ENCODE measurements at places on chromosomes 5 and 9.

GRCh38 chr5:137752905-137753690 lies 1.1 kb downstream of the HNRNPA0 start:
- DNase-seq: peak; percentile 32

- DNase-seq: peak; percentile 71
These were observed 54.5 kb downstream of the STK10 start for GRCh38 chr5:172133359-172134029.

DNA sequence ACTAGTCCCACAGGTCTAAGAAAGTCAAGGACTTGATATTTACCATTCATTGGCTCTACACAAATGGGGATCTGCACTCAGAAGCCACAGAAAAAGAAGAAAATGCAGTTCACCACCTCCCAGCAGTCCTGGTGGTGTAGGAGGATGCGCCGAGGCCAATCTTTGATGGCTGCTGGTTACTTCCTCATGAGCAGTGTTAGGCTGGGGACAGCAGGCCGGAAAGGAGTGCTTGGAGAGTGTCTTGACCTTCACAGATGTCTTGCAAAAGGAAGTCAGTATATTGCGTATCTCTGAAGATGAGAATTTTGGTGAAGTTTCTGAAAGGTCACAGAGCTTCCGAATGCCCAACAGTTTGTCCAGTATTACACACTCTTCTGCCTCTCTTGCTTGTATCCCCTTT lies 597.0 kb downstream of the EBF1 start:
- no peak for DNase-seq

DNA sequence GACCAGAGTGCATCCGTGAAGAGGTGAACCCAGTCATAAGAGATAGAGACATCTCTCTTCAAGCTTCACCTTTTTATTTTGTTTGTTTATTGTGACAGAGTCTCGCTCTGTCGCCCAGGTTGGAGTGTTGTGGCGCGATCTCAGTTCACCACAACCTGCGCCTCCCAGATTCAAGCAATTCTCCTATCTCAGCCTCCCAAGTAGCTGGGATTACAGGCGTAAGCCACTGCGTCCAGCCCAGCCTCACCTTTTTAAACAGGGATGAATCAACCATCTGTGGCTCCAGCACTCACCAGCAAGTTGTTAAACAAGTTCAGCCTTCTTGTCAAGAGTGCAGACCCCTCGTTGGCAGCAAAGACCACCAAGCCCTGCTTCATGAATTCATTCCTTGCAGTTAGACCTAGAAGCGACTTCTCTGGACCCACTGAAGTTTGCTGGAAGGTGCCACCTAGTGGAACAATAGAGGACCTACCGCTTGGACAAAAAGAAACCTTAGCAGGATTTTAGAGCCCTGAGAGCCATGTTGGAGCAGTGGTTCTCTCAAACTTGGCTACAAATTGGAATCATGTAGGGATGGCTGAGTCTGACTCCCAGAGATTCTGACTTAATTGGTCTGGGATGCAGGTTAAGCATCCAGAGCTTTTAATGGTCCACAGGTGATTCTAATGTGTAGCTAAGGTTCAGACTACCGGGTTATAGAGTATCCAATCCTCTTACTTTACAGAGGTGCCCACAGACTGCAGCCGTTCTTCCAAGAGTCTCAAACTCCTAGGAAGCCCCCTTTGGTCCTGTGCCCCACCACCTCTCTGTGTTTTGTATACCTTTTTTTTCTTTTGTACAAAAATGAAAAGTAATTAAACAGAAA lies 10.5 kb upstream of the GALNT10 start:
- peak; percentile 68 for DNase-seq

DNA sequence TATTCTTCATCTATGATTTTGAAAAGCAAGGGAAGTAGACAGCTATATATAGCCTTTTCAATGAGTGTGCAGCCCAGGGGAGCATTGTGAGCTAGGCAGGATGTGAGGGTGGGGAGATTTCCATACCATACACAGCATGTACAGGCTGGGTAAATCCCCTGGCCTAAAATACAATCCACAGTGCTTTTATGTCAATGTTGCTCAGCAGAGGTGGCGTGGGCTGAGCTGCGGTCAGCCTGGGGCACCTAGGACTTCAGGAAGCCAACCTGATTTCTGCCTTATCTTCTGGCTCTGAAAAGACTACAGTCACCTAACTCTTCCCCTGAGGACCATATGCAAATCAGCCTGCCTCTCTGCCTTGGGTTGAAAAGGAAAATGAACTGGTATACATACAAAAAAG lies 6.3 kb upstream of the GARIN3 start:
- DNase-seq: peak; percentile 89

GRCh38 chr5:151483176-151483575 lies 35.8 kb downstream of the SLC36A1 start:
- no peak for DNase-seq

DNA sequence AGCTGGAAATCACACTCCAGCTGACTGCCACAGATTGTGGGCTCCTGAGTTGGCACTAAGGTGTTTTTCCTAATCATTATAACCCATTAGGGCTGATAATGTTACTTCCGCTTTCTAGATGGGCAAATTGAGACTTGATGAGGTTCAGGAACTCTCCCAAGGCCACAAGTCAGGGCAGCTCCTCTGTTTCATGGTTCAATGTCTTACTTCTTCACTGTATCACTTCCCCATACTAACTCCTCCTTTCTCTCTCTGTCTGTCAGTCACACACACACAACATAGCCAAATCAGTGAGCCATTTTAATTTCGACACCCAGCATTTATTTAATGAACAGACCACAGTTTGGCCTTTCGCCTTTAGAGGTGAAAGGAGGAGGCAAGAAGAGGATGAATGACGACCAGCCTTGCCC lies 17.8 kb upstream of the TRAF1 start:
- no peak for DNase-seq

- peak; percentile 42 for DNase-seq
These were observed 57.4 kb downstream of the SEMA4D start for GRCh38 chr9:89440548-89440947.

- no peak for DNase-seq
These were observed 66.2 kb downstream of the MPDZ start for GRCh38 chr9:13213337-13213736.

- DNase-seq: no peak
These were observed 11.8 kb upstream of the SEMA5A start for GRCh38 chr5:9557696-9558095.

DNA sequence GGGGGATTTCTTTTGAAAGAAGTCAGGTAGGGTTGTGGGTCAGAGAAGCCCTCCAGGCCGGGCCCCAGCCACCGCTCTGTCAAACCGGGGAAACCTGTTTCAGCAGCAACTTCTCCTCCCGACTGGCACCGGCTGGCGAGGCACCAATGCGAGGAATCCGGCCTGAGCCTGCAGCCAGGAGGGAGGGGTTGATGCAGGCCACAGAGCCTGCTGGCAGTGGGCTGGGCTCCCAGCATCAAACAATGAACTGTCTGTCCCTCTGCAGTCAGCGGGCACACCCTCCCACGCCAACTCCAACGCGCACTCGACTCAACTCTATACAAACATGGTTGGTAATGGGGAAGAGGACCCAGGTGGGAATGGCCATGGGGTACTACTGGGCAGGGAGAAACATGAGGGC lies 12.1 kb downstream of the PCDH1 start:
- no peak for DNase-seq

DNA sequence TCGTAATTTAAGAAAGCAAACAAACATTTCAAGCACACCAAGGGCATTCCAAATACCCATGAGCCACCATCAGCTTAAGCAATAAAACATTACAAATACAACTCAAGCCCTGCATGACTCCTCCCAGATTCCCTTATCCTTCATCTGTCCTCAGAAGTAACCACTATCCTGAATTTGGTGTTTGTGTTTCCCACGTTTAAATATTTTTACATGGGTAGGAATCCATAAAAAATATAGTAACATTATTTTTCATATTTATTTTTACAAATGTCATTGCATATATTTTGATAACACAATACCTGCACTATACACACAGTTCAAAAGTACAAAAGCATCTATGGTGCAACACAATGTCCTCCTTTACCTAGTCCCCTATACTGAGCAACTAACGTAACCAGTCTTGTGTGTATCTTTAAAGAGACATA lies 6.4 kb downstream of the PRKAA1 start:
- DNase-seq: no peak

- no peak for DNase-seq
These were observed 201.4 kb downstream of the ADAMTSL1 start for GRCh38 chr9:18675332-18675731.

DNA sequence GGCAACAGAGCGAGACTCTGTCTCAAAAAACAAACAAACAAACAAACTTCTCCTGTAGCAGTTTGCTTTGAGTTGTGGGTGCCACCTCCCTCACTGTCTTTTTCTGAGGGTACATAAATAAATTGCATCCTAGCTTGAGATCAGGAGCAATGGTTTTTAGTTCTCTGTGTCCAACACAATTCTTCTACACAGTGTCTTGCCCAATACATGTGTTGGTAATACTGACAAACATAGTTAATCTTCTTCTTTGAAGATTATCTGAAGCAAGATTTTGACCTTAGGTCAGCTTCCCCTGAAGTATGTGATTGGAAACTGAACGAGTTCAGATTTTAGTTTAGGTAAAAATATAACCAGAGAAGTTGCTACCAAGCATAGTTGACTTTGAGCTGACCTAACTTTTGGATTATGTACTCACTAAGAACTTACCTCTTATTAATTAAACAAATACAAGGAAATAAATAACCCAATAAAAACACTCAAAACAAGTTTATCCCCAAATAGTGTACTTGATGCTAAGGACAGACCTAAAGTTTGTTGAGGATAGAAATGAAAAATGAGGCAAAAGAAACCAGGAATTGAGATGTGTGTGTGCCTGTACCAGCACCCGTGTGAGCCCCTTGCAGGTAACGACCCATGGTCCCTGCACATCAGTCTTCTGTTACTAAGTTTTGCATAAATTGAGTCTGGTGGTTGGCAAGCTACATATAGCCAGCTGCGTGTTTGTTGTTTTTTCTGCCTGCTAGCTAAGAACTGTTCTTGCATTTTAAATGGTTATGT lies 16.2 kb downstream of the TJP2 start:
- DNase-seq: no peak

DNA sequence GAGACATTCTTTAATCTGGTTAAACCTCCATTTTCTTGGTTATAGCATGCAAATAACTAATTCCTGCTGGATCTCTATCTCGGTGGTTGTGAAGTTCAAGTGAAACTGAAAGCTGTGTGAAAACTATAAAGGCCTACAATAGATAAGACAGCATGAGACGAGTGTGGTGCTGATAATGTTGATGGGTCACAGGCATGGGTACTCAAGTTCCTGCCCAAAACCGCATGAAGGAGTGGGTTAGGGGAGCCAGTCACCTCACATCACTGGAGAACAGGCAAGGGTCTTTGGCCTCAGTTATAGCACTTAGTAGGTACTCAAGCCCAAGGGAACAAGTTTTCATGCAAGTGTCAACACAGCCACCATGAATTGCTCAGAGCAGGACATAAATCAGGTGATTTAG lies 16.7 kb downstream of the HMHB1 start:
- DNase-seq: peak; percentile 21

- no peak for DNase-seq
These were observed 128.8 kb downstream of the ROR2 start for GRCh38 chr9:91820949-91821880.

DNA sequence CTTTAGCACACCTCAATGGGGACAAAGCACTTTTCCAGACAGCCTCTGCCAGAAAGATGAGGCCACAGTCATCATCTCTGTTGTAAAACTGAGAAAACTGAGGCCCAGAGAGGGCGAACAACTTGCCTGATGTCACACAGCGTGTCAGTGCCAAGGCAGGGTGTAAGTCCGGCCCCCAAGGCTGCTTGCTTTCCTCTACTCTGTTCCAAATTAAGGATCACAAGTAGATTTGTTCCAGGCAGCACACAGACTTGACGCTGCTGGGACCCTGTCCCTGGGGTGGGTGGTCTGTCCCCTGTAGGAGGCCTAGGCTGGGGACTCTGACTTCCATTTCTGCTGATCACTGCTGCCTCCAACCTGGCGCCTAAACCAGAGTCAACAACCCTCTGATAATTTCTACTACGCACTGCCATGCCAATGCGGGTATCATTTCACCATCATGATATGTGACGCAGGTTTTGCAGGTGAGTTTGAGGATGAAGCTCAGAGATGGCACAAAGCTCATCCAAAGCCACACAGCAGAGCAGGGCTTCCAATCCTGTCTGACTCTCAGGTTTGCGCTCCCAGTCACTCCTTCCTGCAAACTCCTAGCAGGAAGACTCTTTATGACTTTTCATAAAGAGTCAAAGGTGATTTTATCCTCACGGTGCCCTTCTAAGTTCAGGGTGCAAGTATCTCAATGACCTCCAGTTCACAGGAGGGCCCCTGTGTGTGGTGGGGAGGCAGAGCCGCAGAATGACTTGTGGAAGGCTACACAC lies 13.5 kb upstream of the RALGDS start:
- DNase-seq: no peak

DNA sequence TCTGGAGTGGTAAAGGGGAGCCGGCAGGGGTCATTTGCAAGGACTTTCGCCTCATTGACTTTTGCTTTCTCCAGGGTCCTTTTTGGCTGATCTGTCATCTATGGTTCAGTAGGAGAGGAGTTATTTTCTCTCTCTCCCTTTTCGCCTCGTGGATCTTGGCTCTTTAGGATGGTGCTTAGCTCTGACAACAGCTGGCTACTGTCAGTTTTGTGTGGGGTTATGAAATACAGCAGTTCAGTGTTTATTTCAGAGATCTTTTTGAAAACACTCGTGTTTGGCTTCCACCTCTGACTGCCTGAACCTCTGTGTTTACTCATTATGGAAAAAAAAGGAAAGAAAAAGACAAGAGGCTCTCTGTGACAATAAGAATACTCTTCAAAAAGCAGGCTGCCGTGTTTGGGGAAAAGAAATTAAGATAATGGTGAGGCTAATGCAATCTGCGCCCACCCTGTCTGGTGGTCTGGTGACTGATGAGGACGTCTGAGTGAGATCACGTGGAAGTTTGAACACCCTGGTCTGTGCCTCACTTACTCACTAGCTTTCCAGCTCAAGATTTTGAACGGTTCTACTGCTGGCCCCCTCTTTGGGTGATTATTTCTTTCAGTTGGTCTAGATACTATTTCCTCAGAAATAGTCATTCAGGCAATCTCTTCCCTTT lies 567.7 kb downstream of the CAAP1 start:
- DNase-seq: no peak

DNA sequence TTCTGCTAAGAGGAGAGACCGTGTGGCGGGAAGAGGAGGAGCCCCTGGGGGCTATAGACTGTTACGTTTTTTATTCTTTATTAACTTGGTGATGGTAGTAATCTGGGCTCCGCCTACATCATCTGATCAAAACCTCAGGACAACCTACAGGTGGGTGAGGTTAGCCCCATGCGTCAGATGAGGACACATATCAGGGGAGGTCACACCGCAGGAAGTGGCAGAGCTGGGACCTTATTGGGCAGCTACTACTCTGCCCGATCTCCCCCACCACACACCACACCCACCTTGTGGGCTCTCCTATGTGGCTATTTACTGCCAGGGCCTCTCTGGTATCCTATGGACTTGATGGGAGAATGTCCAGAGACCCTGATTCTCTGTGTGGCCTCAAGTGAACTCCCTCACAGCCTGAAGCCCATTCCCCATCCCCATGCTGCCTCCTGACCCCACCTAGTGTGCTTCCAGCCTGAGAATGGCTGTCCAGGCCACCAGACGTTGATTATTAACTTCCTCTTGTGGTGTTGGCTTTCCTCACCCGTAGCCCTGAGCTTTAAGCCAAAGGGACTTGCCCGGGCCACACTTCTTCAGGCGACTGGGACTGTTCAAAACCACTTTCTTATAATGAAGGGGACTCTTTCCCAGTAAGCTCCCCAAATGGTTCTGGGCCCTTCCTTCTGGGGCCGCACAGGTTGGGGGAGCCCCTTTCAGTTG lies 8.2 kb downstream of the UNC5A start:
- no peak for DNase-seq
